ENCODE measurements at places on chromosomes 13 and 19.

DNA sequence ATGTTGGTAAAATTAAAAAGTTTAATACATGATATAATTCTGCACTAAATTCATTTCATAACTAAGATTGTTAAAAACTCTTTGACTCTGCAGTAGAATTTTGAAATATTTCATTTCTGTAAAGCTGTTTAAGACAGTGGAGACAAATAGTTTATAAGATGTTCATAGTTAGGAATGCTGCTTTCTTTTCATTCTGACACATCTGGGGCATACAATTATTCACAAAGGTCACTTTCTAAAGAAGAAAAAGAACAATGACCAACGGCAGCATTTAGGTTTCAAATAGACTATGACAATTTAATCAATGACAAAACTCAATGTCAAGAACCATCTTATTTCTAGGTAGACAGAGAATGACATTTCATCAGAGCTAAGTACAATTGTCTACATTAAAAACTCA, 1422.1 kb downstream of the PCDH9 start:
- DNase-seq, result peak; percentile 17

GRCh38 chr13:104954210-104954609, 1581.3 kb downstream of the EFNB2 start:
- DNase-seq, result no peak

GRCh38 chr13:52947921-52948373, 80.7 kb upstream of the OLFM4 start:
- DNase-seq, result no peak

- DNase-seq, result no peak
These were observed 10.8 kb downstream of the ZNF101 start for GRCh38 chr19:19679176-19680073.

DNA sequence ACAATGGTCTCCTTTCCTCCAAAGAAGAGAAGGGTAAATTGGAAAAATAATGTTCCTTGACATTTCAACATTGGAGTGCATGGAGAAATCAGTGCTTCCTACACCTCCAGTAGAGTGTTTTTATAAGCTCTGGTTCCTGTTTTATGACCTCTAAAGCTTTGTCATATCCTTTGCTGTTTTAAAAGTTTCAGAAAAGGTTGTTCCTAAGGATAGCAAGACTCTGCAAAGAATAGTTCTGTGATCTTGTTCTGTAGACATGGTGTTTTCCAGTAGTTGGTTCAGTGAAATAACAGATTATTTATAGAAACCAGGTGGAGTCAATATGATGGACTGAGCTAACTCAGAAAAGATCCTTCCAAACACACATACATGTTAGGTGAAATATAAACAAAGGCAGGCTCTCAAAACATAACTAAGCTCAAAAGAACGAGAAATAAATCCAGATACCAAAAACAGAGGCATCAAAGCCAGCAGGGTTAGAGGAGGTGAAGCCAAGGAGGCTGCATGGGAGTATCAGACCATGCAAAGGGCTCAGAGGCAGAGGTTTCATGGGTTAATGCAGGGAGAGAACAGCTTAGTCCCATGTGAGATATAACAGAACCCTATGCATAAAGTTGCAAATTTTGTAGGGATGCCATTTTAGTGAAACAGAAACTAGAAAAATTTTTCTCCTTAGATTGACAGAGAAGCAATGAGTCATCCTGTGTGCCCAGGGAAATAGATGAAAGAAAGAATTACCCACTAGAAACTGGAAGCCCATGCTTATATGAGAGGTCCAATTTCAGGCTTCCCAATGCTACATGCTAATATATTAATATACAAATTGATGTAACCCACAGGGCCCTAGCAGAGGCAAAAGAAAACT, 44.3 kb downstream of the SHISA2 start:
- no peak for DNase-seq

- DNase-seq, result no peak
These were observed 79.5 kb downstream of the RUBCNL start for GRCh38 chr13:46307554-46307953.
